ENCODE measurements at places on chromosomes 7 and 10.

DNA sequence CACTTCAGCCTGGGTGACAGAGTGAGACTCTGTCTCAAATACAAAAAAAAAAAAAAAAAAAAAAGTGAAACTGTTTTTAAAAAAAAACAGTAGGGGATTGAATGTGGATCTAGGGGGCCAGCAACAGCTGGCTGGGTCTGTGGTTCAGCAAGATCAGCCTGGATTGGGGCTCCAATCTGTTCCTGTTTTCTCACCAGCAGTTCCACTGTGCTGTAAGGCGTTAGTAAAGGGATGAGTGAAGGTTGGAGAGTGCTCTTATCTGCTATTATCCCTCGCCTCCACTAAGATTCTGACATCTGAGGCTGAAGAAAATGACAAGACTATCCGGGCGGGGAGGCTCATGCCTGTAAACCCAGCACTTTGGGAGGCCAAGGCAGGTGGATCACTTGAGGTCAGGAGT lies 41.6 kb upstream of the GTF2IRD1 start:
- no peak overlapping the region for H3K27ac ChIP-seq
- no peaks in the 10 kb centered on the region for H3K27me3 ChIP-seq
- H3K4me3 ChIP-seq: no peak overlapping the region
- DNase-seq: no peak
- no peaks in the 10 kb centered on the region for H3K4me1 ChIP-seq

DNA sequence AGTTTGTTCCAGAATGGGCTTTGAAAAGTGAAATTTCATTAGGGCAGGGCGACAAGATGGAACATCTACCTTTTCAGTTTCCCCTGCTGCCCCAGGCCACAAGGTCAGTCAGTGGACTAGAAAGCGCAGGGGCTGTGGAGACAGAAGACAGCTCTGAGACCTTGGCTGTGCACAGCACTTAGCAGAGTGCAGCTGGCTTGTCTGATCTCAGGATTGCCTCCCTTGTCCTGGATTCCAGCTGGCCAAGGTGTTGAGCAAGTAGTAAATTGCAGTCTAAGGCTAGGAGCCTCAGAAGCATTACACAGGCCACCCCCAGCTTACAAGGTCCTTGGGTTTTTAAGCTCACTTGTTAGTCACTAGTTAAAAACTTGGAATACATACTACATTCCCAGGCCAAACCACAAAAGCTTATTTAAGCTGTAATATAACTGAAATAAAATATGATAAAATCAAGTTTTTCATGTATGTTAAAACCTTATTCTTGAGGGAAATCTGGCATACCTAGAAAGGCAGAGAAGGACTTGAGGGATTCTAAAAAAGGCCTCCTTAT lies 67.3 kb upstream of the NPY start:
- no peak for DNase-seq
- H3K27ac ChIP-seq: no peak overlapping the region
- H3K27me3 ChIP-seq: no peaks in the 10 kb centered on the region
- no peak overlapping the region for H3K4me3 ChIP-seq
- H3K4me1 ChIP-seq: no peaks in the 10 kb centered on the region
- H3K36me3 ChIP-seq: no peaks in the 10 kb centered on the region

DNA sequence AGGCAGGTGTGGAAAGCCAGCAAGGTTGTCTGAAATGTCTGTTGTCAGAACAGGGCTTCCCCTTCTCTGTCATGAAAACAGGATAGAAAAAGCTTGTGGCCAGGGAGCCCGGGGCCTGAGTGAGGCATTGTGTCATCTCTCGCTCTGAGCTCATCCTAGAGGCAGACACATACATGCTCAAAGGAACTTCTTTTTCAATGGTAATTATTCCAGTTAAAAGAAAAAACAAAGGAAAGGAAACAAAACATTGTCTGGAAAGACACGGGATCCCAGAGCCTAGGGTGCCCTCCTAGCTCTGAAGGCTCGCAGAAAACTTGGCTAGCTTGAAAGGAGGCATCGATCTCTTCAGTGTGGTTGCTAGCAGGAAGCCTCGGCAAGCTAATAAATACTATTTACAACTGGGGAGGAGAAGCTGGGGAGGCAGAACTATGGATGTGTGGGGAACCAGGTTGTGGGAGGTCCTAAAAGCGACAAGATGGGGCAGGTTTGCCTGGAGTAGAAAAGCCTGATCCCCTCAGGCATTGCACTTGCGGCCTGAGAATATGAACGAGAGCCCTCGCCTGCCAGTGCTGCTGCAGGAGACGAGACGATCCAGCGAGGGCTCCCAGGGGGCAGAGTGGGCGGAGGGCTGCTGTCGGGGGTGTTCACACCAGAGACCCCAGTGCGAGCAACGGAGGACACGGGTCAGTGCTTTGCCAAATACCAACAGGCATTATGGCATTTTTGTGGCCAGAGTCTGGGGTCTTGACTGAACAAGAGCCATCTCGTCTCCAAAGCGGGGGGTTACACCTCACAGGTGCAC lies 32.8 kb upstream of the DGKI start:
- H3K4me1 ChIP-seq: peaks cover 24% of the 10 kb centered on the region
- H3K27me3 ChIP-seq: no peaks in the 10 kb centered on the region
- peaks cover 80% of the 10 kb centered on the region for H3K36me3 ChIP-seq

DNA sequence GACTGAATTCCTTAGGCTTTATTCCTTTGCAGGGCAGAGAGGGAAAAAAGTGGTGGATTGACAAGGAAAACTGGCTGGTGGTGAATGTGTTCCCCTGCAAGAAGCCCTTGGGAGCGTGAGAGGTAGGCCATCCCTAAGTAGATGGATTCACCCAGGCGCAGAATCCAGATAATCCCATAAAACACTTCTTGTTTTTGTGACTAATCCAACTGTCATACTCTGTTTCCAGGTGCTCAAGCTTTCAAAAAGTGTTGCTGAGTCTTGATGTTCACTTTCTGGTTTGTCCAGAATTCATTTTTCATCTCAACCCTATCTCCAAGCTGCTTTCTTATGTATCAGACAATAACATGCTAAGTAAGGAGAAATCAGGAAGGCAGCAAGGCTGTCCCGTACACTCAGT lies 250.8 kb upstream of the HABP2 start:
- no peak overlapping the region for H3K4me3 ChIP-seq
- no peak overlapping the region for H3K27ac ChIP-seq
- no peaks in the 10 kb centered on the region for H3K27me3 ChIP-seq
- no peak for DNase-seq

GRCh38 chr10:70481105-70481504 lies 2.5 kb downstream of the PALD1 start:
- H3K4me1 ChIP-seq: peaks cover 7% of the 10 kb centered on the region
- peaks cover 4% of the 10 kb centered on the region for H3K27me3 ChIP-seq
- H3K4me3 ChIP-seq: no peak overlapping the region
- DNase-seq: no peak
- H3K27ac ChIP-seq: no peak overlapping the region
- no peaks in the 10 kb centered on the region for H3K36me3 ChIP-seq

DNA sequence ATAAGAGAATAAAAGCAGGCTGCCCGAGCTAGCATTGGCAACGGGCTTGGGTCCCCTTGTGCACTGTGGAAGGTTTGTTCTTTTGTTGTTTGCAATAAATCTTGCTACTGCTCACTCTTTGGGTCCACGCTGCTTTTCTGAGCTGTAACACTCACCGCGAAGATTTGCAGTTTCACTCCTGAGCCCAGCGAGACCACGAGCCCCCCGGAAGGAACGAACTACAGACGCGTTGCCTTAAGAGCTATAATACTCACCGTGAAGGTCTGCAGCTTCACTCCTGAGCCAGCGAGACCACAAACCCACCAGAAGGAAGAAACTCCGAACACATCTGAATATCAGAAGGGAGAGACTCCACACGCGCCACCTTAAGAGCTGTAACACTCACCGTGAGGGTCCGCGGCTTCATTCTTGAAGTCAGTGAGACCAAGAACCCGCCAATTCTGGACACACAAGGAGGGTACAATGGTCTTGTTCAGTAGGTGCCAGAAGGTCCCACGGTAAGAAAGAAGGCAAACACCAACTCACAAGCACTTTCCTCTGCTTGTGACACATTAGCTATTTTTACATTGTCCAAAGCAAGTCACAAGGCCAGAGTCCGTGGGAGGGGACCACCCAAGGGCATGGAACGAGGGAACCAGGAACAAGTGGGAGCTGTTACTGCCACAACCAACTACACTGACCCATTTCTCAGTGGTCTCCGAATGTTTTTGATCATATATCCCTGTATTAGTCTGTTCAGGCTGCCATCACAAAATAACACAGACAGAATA lies 29.2 kb upstream of the CACUL1 start:
- H3K36me3 ChIP-seq: no peaks in the 10 kb centered on the region
- no peaks in the 10 kb centered on the region for H3K27me3 ChIP-seq
- DNase-seq: no peak

- peaks cover 9% of the 10 kb centered on the region for H3K4me1 ChIP-seq
- H3K4me3 ChIP-seq: no peak overlapping the region
- no peak overlapping the region for H3K27ac ChIP-seq
- H3K27me3 ChIP-seq: peaks cover 44% of the 10 kb centered on the region
Observed at GRCh38 chr7:19110026-19110730, 7.3 kb downstream of the TWIST1 start.

DNA sequence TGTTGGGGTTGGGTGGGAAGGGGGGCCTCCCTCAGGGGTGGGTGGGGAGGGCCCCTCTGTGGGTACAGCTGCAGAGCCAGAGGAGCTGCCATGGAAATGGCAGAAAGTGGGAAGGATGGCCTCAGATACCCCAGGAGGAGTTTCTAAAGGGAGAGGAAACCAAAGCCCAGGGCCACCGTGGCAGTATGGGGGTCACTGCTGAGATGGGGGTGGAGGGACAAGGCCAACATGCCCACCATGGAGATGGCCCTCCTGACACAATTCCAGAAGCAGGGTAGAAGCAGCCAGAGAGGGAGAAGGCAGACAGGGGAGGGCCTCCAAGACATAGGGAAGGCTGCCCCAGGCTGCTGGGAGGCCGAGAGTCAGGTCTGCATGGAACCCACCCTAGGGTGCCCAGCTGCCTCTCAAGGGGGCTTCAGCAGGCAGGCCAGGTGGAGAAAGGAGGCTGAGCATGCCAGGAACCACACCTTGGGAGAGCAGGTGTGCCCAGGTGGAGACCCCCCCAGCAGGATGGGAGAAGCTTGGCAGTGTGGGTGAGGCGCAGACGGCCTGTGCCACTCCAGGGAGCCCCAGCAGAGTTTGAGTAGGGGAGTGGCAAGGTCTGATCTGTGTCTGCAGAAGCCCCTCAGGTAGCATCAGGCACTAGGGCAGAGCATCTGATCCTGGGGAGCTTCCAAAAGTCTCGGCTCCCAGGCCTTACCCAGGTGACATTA lies 146.8 kb downstream of the ARHGAP22 start:
- no peaks in the 10 kb centered on the region for H3K27me3 ChIP-seq
- no peak overlapping the region for H3K4me3 ChIP-seq
- no peak overlapping the region for H3K27ac ChIP-seq

- DNase-seq: no peak
- H3K4me3 ChIP-seq: no peak overlapping the region
- no peaks in the 10 kb centered on the region for H3K27me3 ChIP-seq
- peaks cover 3% of the 10 kb centered on the region for H3K4me1 ChIP-seq
- H3K36me3 ChIP-seq: no peaks in the 10 kb centered on the region
- H3K27ac ChIP-seq: no peak overlapping the region
Observed at GRCh38 chr10:14385596-14386593, 55.2 kb upstream of the FRMD4A start.

GRCh38 chr7:139924461-139924860 lies 95.4 kb downstream of the TBXAS1 start:
- H3K36me3 ChIP-seq: no peaks in the 10 kb centered on the region
- H3K4me1 ChIP-seq: no peaks in the 10 kb centered on the region
- H3K27me3 ChIP-seq: no peaks in the 10 kb centered on the region
- H3K4me3 ChIP-seq: no peak overlapping the region
- no peak overlapping the region for H3K27ac ChIP-seq

DNA sequence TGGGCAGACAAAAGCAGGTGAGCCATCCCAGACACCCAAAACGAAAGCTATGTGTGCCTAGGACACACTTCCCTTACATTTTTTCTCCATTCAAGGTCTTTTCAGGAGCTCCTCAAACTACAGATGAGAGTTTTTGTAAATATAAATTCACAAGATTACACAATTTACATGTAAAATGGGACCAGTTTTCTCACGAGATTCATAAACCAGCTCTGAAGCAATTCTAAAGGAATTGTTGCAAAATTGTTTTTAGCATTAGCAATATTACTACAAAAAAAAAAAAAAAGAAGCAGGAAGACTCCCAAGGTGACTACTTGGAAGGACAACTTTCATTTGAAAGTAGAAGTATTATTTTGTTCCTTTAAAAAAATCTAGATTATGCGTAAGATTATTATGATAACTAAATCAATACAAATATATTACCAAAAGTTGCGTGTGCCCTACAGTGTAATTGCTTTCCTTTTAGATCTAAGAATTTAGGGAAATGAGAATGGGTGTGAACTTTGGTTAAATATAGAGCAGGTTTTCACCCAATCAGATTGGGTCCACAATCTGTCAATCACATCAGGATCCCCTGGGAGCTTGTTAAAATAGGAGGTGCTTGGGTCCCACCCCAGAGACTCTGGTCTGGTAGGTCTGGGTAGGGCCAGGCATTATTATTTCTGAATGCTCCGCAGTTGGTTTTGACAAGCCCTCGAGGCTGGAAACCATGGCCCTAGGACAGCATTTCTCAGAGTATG lies 72.2 kb downstream of the TBXAS1 start:
- no peak overlapping the region for H3K4me3 ChIP-seq
- peaks cover 3% of the 10 kb centered on the region for H3K4me1 ChIP-seq
- DNase-seq: no peak
- no peak overlapping the region for H3K27ac ChIP-seq
- no peaks in the 10 kb centered on the region for H3K27me3 ChIP-seq

- H3K4me3 ChIP-seq: peak overlapping the region; percentile 40
- H3K4me1 ChIP-seq: peaks cover 4% of the 10 kb centered on the region
- no peak for DNase-seq
- peaks cover 11% of the 10 kb centered on the region for H3K36me3 ChIP-seq
- H3K27ac ChIP-seq: no peak overlapping the region
Observed at GRCh38 chr7:158789842-158790241, 39.5 kb downstream of the ESYT2 start.
